ENCODE measurements at places on chromosomes 5 and 9.
A peak's percentile ranks its signal among the peaks of the same experiment; 100 is the strongest.

GRCh38 chr9:97900738-97901565 is 21.3 kb downstream of the TRMO start:
- DNase-seq, result no peak

GRCh38 chr9:131583337-131583645 is 38.0 kb downstream of the PRRT1B start:
- no peak for DNase-seq

- no peak for DNase-seq
Observed at GRCh38 chr5:173443971-173444370, 115.8 kb upstream of the STC2 start.

GRCh38 chr9:121185178-121185745 is 16.4 kb downstream of the RAB14 start:
- no peak for DNase-seq

DNA sequence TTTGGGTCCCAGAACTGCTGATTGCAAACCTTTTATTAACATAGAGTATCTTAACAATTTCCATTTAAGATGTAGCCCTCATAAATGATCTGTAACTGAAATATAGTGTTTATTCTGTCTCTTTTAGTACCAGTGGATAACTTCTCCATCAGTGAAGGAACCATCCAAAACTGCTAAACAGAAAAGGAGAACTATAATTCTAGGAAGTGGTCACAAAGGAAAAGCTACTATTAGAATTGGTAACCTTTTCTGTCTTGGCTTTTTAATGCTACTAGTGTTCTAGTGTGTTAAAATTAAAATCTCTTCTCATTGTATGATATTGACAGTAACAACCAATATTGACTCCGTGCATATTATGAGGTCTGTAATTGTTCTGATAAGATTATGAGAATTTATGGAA is 12.8 kb downstream of the CEP78 start:
- DNase-seq, result no peak

GRCh38 chr5:57348376-57349140 is 134.1 kb downstream of the ACTBL2 start:
- DNase-seq, result no peak

DNA sequence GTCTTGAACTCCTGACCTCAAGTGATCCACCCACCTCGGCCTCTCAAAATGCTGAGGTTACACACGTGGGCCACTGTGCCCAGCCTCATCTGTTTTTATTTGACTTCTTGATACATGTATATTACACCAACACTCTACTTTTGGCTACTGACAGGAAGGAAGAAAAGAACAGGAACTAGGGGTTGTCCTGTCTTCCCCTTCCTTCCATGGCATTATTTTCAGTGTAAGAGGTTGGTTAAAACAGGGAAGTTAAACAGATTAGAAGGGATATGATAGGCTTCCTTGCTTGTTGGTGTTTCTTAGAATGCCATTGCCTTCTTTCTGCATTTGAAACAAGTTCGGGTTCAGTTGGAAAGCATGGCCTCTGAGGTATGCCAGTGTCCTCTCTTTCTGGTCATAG is 312.8 kb downstream of the NDUFS4 start:
- no peak for DNase-seq

- DNase-seq, result no peak
Observed at GRCh38 chr9:34579104-34579807, 10.3 kb downstream of the CNTFR start.

- DNase-seq, result no peak
Observed at GRCh38 chr5:140868721-140869554, at the start of gene PCDHA11. TSS of gene PCDHA11 (plus strand) at chr5:140868957. CDS start at chr5:140869104, 147 bp downstream.

GRCh38 chr5:39521098-39521860 is 96.5 kb upstream of the DAB2 start:
- DNase-seq, result no peak

- no peak for DNase-seq
Observed at GRCh38 chr5:40447438-40447837, 232.3 kb upstream of the PTGER4 start.

GRCh38 chr5:115402822-115403577 is 106.5 kb upstream of the CCDC112 start:
- DNase-seq, result no peak

GRCh38 chr5:3993856-3994473 is 398.3 kb downstream of the IRX1 start:
- no peak for DNase-seq

GRCh38 chr9:74742792-74743730 is 144.7 kb downstream of the TRPM6 start:
- DNase-seq, result no peak

- no peak for DNase-seq
Observed at GRCh38 chr5:145946112-145946861, 9.9 kb downstream of the SH3RF2 start.

DNA sequence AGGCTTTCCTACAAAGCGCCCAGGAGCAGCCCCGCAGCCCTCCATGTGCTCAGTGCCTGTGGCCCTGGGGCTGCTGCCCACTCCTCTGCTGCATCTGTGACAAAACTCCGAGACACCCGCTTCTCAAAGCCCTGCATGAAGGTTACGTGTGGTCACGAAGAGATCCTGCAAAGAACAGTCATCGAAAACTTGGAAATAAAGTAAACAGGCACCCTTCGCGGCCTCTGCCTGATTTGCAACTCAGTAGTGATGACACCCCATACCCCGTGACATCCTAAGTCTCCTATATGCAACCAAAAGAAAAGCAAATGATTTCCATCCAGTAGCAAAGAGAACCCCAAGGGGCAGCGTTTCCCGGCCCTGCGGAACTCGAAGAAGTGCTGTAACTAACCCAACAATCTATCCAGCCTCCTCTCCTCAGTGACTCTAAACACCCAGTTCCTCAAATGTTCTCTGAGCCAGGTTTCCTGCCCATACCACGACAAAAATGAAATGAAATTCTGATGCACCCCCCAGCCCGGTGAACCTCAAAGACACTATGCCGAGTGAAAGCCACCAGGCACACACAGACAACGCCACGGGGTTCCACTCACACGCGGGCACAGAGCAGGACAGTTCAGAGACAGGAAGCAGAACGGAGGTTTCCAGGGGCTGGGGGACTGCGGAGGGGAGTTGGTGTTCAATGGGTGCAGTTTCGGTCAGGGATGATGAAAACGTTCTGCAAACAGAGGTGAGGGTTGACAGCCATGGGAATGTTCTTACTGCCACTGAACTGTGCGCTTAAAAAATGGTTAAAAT is 19.0 kb downstream of the NACC2 start:
- DNase-seq, result no peak

- no peak for DNase-seq
Observed at GRCh38 chr9:110330484-110331105, 7.1 kb downstream of the TXNDC8 start.

GRCh38 chr5:134450374-134450773 is 38.7 kb upstream of the CDKN2AIPNL start:
- DNase-seq, result no peak

- no peak for DNase-seq
Observed at GRCh38 chr5:122319897-122320296, 7.9 kb downstream of the SNCAIP start.

DNA sequence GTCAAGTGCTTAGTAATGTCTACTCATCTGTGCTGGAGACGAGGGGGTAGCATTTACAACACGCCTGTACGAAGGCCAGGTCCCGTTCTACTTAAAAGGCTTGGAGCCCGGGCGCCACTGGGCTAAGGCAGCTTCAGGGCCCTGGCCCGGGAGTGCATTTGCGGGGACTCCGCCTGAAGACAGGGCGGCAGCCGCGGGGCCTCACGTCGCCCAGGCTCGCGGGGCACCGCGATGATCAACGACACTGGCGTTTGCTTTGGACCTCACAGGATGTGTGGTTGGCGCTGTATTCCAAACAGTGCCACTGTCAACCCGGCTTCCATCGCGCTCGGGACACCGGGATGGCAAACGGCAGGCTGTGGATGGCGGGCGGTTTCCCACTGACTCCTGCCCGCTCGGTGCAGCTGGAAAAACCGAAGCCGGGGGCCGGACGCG is 1.1 kb upstream of the TENT4A start:
- DNase-seq, result peak; percentile 80

DNA sequence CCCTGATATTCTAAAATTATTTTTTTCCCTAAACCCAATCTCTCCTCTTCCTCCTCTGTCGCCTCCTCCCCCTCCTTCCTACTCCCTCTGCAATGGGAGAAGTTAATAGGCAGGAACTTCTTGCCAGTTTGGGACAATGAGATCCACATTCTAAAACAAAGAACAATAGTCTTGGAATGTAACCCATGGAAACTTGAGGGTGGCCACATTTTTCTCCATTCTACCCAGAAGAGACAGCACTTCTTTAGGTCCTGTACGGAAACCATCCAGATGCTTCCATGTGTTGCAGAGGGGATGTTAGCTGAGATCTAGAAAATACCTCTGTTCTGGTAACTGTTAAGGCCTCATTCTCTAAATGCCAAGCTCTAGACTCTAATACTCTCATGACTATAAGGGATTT is 10.0 kb downstream of the SPARC start:
- DNase-seq, result no peak

DNA sequence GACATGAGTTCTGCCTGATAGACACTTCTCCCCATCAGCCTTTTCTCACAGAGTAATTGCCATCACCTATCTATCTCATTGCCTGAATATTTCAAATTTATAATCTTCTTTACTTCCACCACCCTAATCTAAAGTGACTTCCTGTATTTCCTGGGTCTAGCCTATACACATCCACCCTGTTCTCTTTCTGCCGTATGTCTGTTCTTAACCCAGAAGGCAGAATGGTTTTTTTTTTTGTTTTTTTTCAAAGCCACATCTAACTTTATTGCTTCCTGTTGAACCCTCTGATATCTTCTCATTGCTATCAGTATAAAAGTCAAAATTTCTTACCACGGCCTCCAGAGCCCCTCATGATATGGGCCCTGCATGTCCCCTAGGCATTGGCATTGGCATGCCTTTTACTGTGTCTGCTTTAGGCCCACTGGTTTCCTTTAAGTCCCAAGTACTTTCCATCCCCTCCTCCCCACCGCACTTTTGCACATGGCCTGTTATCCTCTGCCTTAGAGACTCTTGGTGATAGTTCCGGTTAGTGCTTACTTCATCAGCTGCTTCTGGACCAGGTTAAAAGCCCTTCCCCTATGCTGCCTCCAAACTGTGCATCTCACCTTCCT is 159.9 kb downstream of the MAN2A1 start:
- DNase-seq, result no peak

GRCh38 chr9:6920041-6920440 is 162.3 kb downstream of the KDM4C start:
- DNase-seq, result no peak

DNA sequence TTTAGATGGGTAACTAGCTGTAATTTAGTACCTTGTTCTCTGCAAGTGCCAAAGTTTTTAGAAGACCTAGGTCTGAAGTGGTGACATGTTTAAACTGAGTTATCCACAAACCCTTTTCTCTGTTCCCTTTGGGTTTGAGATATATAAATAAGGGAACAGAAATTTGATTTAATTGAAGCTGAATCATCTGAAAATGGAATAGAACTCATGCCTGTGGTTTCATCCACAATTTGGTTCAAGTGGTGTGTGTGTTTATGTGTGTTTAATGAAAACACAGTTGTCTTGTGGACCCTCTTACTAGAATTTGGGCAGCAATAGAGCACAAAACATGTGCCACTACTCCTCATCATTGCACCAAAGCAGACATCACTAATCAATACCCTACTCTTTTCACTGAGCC is 216.9 kb downstream of the GLIS3 start:
- DNase-seq, result no peak

DNA sequence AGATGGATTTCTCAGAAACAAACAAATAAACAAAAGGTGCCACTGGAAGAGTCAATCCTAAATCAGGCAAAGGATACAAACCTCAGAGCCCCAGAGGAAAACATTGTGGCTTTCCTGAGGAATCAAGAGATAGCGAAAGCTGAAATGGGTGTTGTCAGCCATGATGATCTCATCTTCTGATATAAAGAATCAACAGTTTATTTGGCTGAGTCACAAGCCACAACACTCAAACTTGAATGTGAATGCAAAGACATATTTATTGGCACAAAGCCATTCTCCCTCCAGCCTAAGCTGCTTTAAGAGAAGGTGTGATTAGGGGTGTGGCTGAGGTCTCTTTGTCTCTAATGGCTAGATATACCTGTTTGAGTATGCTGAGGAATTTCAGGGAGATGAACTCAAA is 73.3 kb upstream of the NREP start:
- DNase-seq, result no peak

GRCh38 chr9:12461763-12462460 is 231.3 kb upstream of the TYRP1 start:
- no peak for DNase-seq

GRCh38 chr5:79878721-79879336 is 112.2 kb downstream of the MTX3 start:
- peak; percentile 65 for DNase-seq

- DNase-seq, result no peak
Observed at GRCh38 chr5:113488645-113489184, 462 bp upstream of the MCC start.

GRCh38 chr5:116554764-116555163 is 19.9 kb downstream of the SEMA6A start:
- no peak for DNase-seq

DNA sequence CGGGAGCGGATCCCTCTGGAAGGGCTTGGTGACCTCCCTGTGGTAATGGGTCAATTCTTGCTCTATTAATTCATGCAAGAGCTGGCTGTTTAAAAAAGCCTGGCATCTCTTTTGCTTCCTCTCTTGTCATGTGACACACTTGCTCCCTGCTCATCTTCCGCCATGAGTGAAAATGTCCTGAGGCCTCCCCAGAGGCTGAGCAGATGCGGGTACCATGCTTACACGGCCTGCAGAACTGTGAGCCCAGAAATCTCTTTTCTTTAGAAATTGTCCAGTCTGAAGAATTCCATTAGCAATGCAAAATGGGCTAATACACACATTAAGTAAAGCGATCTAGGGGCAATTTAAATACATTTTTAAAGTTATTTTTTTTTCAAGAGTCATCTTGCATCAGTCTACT is 48.7 kb upstream of the CDK20 start:
- no peak for DNase-seq

- no peak for DNase-seq
Observed at GRCh38 chr9:29212397-29213387, 1639.4 kb upstream of the C9orf72 start.

DNA sequence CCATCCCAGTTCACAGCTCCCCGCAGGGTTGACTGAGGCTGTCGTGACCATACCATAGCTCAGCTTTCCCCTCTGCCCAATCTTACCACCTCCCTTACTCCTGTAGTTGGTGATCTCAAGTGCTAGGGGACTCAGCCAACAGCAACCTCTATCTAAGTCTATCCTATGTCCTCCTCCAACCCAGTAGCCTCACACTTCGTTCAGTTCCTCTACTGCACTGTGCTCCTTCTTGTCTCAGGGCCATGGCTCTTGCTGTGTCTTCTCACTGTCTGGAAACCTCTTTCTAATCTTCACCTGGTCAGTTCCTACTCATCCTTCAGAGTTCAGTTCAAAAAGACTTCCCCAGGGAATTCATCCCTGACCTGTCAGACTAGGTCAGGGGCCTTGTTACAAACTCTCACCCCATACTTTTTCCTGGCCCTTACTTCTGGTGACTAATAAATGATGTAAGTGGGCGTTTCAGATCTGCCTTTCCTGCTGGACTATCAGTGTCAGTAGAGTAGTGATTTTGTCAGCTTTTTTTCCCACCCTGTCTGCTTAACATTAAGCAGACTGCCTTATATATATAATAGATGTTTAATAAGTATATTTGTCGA is 53.6 kb upstream of the NR3C1 start:
- DNase-seq, result no peak
